ENCODE measurements at places on chromosomes 4 and X.
A peak's percentile ranks its signal among the peaks of the same experiment; 100 is the strongest.

- DNase-seq = no peak
Observed at GRCh38 chr4:146952896-146953295, 7.2 kb upstream of the TTC29 start.

GRCh38 chr4:24672880-24673279 lies 88.5 kb upstream of the DHX15 start:
- DNase-seq = no peak

DNA sequence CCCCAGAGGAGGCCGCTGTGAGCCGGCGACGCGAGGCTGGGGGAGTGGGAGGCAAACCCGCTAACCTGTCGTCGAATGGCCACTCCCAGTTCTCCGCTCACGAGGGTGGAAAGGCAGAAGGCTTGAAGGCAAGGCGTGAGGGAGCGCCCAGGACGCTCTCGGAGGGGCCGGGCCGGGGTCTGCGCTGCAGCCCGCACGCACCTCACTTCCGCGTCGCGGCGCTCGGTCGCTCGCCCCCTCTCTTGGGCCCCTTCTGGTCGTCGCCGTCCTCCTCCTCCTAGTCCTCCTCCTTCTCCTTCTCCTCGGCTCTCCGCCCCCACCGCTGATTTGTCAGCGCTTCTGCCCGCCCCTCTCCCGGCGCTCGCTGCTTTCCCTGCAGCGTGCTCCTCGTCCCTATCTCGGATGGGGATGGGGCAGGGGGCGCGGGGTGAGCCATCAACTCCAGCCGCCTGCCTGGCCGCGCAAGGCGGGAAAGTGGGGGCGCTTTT lies at the start of gene SNCA:
Gene SNCA (minus strand): TSS at position 265 of the 488 bp plus-strand sequence. CDS start 1,494 bp downstream, outside the sequence.
- peak; percentile 49 for DNase-seq

DNA sequence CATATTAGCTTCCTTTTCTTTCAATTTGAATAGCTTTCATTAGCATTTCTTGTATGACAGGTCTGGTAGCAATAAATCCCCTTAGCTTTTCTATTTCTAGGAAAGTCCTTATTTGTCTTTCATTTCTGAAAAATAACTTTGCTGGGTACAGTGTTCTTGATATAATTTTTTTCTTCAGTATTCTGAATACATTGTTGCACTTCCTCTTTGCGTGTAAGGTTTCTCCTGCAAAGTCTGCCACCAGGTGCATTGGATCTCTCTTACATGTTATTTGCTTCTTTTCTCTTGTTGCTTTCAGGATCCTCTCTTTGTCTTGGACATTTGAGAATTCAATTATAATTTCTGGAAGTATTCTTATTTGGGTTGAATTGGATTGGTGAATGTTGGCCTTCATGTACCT lies 663.7 kb downstream of the GRXCR1 start:
- DNase-seq = no peak

DNA sequence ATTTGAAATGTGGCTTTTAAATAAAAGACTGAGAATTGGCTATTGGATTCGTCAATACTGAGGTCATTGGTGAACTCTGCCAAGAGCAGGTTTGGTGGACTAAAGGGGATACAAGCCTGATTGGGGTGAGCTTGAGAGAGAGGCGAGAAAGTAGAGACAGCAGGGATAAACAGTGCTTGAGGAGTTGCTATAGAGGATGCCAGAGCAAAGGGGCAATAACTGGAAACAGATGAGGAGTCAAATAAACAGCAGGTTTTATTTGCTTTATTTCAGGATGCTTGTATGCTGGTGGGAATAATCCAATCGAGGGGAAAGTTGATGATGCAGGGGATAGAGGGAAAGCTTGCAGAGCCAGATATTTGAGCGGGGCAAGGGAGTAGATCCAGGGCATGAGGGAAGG lies 24.0 kb upstream of the ANXA3 start:
- no peak for DNase-seq

- DNase-seq = no peak
Observed at GRCh38 chrX:78532363-78532762, 126.8 kb downstream of the RTL3 start.

GRCh38 chr4:121698236-121698671 lies 1.5 kb upstream of the ANXA5 start:
- peak; percentile 22 for DNase-seq

- DNase-seq = no peak
Observed at GRCh38 chrX:119871245-119871598, 311 bp downstream of the RNF113A start.

DNA sequence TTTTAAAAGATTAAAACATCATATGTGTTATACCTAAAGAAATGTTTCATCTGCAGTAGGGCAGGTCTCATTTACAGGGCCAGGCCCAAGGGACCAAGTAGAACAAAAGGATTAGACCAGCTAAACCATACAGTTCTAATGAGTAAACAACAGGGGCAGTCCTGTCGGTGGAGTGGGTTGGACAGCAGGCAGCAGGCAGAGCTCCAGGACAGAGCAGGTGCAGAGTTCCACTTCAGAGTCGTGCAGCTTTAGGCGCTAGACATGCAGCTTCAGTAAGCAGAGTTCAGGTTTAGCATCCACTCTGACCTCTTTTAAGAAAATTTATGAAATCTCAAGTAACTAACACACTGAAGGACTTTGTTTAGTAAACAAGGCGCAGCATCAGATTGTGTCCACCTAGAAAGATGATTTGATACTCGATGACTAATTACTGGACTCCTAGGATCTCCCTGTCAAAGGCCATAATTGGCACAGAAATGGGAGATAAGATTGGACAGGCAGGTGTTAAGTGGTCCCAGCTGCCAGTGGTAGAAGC lies 487.7 kb upstream of the INTU start:
- no peak for DNase-seq

DNA sequence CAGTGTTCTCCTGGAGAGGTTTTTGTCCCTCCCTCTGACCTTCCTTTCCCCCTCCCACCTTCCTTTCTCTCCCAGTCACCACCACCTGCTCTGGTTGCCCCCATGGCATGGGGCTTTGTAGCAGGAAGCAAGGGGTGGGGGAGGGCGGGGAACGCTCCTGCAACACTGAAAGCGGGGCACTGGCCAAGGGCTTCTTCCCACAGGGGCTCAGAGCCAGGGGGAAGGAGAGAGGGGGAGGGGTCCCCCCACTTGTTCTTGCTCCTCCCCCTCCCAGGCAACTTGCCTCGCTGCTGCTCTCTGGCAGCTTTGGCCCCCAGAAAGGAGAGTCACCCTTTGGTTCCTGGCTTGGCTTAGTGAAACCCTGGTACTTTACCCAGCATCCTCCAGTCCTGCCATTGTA lies 48.4 kb downstream of the BCORL1 start:
- no peak for DNase-seq

- no peak for DNase-seq
Observed at GRCh38 chr4:108900018-108900580, 137.2 kb upstream of the ETNPPL start.

DNA sequence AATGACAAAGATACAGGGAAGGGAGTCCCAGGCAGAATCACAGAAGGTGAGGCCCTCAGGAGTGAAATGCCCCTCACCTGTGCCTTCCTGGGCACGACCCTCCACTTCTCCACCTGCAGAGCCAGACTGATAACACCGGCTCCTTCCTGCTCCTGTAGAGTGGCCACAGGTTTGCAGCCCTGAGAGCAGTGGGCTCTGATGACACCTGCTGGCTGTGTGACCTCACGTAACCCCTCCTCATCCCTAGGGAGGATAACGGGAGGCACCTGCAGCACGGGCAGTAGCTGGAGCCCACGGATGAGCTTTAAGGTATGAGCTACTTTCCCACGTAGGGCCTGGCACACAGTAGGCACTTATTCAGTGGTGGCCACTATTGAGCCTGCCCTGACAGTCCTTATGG lies 25.5 kb upstream of the MAN2B2 start:
- no peak for DNase-seq

DNA sequence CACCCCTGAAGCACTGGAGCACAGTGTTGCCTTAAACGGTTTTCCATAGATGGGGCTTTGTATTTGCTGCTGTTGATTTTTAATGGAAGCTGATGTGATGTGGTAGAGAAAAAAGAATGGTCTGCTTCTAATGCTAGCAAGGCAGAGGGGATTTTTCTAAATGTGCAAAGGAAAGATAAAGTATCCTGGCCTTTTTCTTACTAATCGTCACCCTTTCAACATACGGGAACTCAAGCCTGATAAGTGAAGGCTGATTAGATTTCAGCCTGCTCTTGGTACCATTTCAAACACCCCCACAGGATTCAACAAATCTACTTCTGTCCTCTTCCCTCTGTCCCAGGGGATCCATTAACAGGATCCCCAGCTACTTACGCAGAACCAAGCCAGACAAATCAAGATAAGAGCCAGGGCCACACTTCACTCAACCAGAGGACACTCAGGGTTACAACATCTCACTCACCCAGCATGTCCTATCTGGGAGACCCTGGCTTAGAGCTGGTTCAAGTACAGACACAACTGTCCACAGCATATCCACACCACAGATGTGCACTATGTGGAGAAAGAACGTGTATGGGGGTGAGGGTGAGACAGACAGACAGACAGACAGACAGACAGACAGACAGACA lies 180.0 kb downstream of the SH3KBP1 start:
- DNase-seq = no peak

- peak; percentile 80 for DNase-seq
Observed at GRCh38 chrX:11589641-11590040, 76.1 kb downstream of the ARHGAP6 start.

DNA sequence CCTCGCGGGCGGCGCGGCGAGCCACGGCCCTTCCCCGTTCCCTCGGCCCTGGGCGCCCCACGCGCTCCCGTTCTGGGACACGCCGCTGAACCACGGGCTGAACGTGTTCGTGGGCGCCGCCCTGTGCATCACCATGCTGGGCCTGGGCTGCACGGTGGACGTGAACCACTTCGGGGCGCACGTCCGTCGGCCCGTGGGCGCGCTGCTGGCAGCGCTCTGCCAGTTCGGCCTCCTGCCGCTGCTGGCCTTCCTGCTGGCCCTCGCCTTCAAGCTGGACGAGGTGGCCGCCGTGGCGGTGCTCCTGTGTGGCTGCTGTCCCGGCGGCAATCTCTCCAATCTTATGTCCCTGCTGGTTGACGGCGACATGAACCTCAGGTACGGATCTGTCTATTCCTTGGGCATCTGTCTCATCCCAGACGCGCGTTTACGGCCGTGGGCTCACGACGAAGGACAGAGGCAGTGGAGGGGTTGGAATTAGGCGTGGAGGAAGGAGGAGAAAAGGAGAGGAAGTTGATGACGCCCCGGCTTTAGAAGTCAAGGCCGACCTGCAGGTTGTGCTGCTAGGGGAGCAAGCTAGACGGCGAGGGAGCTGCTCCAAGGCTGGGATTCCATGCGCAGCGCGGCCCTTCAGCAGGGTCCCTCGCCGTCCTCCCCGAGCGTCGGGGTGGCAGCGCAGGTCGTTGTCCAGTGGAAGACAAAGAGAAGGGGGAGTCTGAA lies 792 bp downstream of the SLC10A4 start:
- no peak for DNase-seq

- DNase-seq = no peak
Observed at GRCh38 chr4:2007804-2008670, 737 bp downstream of the NELFA start.

- DNase-seq = no peak
Observed at GRCh38 chr4:39326468-39326977, 39.6 kb downstream of the RFC1 start.

DNA sequence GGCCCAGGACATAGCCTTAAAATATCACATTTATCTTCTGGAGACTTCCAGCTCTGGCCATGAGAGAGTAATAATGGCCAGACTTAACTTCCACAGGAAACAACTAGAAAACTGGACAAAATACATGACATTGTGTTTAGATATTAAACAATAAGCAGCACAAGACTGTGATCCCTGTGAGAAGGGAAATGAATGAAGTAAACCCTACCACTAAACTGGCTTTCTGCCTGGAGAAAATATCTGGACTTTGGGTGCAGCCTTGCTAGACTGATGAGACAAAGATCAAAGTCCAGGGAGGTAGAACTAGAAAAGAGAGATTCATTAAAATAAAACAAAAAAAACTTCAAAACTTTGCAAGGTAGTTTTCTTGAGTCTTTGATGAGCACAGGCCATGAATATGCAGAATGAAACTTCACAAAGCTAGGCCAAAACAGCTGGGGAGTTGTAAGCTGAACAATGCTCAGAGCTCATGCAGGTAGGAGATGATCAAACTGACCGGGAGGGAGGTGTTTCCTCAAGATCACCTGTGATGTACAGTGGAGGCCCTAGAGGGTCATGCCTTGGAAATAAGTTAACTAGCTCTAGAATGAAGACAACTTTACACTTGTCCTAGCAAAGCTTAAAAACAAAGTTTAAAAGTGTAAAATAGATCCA lies 147.0 kb upstream of the SH3RF1 start:
- no peak for DNase-seq

- no peak for DNase-seq
Observed at GRCh38 chrX:150766351-150767044, 73.3 kb downstream of the MTMR1 start.

GRCh38 chr4:1683261-1683735 lies 815 bp downstream of the FAM53A start:
- DNase-seq = peak; percentile 24

GRCh38 chr4:124710015-124710741 lies 2.4 kb downstream of the ANKRD50 start:
- peak; percentile 54 for DNase-seq

DNA sequence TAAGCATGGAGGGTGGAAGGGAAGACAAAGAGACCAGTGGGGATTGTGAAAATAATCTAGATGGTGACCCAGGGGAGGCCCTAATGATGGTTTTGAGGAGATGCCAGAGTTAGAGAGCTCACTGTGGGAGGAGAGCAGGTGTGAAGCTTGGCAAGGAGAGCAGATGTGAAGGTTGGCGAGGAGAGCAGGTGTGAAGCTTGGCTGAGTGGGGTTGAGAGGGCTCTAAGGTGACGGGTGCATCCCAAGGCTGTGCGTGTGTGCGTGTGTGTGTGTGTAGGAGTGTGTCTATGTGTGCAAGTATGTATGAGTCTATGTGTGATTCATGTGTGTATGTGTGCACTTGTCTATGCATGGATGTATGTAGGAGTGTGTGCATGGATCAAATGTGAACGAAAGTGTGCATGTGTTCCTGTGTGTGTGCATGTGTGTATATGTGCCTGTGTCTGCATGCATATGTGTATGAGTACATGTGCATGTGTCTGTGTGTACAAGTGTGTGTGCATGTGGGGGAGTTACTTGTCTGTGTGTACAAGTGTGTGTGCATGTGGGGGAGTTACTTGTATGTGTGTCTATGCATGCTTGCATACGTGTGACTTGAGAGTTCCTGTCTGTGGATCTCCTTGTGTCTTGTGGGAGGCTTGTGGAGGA lies 72.0 kb downstream of the EVC start:
- no peak for DNase-seq

DNA sequence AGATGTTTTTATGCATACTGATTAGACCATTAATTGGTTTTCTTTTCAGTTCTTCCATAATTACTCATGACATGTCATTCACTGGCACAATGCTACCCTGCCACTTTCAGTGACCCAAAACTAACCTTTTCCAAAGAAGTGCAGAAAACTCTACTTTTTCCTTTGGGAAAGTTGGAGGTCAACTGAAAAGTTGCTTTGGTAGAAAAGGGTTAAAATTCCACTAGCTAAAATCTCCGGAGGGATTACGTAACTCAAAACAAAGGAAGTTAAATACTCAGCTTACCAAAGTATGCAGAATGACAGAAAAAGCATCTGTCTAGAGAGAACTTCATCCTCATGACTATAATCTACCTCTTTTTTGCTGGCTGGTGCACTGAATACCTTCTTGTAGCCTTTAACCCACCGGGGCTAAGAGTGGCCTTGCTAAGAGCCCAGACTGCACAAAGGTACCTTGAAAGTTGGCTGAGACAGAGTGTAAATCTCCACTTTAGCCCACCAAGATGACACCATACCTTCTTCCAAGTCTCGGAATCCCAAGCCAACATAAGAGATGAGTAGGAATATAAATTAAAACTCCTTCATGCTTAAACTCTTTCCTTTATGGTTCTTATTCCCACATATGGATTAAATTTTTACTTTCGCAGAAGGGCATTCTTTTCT lies 1099.5 kb upstream of the INTU start:
- DNase-seq = no peak
